NAMALWA (cell line): ENCODE measurements at places on chromosomes 6 and 20.

GRCh38 chr6:7088076-7088742, 19.6 kb upstream of the RREB1 start:
- no peak for DNase-seq

- DNase-seq: no peak
These were observed 291.8 kb downstream of the LRFN2 start for GRCh38 chr6:40295251-40295950.

DNA sequence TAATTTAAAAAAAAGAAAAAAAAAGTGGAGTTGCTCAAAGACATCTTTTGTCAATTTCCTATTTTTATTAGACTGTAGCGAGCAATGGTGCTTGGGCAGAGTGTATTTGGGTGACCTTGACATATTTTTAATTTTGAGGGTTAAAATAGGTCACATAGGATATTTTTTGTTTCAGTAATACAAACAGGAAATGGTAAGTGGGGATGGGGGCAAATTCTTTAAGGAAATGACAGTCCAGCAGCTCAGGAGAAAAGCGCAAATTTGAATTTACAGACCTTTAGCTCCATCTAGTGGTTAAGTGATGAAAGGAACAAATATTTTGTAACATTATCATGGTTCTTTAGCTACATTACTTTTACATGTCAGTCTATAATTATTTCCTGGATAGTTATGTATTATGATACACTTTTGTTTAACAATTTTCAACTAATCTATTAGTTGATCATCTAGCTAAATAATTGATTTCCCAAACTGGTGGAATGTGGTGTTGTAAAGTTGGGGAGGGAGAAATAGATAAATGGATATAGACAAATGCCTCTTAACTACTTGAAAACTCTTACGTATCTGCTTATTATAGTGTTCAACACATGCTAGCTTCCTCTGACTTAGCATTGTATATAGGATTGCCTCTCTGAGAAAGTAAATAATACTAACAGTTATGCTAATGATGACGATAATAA, 10.0 kb downstream of the CITED2 start:
- peak; percentile 86 for DNase-seq

- peak; percentile 55 for DNase-seq
These were observed 158.2 kb upstream of the PRND start for GRCh38 chr20:4563534-4563933.

DNA sequence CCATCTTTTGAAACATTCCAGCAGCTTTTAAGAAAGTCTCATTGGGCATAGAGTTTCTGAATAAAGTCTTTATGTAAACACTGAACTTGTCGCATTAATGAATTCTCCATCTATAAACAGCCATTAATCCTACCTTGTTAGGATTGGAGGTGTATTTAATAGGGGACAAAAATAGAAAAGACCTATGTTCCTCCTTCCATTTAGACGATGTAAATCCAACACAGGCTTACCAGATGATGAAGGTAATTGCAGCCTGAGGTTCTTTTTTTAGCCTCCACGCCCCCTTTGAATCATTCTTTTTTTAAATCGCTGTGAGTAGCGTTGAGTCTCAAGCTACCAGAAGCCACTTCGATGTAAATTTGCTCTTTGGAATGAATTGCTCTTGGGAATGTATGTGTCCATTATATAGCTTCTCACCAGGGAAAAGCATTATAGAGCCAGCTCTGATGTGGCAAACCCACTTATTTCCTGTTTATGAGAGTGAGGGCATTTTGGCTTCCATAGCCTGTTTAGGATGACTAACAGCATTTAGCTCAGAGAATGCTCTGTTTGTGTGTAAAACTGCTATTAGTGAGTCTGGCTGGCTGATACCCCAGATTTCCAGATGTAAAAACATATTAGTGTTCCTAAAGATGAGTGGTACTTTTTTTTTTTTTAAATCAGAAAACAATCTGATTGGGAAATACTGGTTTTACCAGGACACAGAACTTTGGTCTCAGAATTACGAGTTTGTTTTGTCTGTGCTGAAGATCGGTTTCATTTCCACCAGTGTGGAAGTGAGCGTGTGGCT, 74.9 kb upstream of the CLDN20 start:
- no peak for DNase-seq
